Naive thymus-derived CD8-positive, alpha-beta T cell (primary cell): ENCODE measurements at places on chromosomes 3 and 15. TPM values are rescaled to one million over a fixed set of nuclear protein-coding genes. Genes with fewer than 3 reads are reported as not detected.

Gene PLSCR4
- total RNA-seq = not detected

Gene OXTR
- total RNA-seq = 0.18 TPM

GRCh38 chr15:55124616-55125015, 72.1 kb downstream of the RSL24D1 start:
- DNase-seq = no peak

GRCh38 chr15:23851921-23852320, 164.8 kb upstream of the NDN start:
- DNase-seq = no peak

- DNase-seq = no peak
Observed at GRCh38 chr15:75188499-75188898, 13.2 kb upstream of the C15orf39 start.
